ENCODE measurements at places on chromosomes 2 and 18.

DNA sequence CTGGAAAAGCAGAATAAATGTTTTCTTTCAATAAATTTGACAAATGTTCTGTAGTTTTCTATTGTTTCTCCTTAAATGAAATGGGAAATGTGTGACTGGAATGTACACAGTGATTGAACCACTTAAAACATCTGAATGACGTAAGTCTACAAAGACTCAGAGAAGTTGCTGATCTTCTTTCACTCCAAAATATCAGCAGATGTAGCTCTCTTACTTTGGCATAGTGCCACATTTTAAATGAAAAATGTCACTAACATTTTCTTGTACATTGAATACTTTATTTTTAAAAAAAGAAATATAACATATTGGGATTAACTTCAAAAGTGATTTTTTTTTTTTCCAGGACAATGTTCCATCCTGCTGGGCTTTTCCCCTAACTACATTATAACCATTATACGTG lies 565.6 kb downstream of the TMEM182 start:
- DNase-seq, result no peak
- no peak overlapping the region for H3K27ac ChIP-seq
- H3K36me3 ChIP-seq, result no peaks in the 10 kb centered on the region
- no peaks in the 10 kb centered on the region for H3K4me1 ChIP-seq

DNA sequence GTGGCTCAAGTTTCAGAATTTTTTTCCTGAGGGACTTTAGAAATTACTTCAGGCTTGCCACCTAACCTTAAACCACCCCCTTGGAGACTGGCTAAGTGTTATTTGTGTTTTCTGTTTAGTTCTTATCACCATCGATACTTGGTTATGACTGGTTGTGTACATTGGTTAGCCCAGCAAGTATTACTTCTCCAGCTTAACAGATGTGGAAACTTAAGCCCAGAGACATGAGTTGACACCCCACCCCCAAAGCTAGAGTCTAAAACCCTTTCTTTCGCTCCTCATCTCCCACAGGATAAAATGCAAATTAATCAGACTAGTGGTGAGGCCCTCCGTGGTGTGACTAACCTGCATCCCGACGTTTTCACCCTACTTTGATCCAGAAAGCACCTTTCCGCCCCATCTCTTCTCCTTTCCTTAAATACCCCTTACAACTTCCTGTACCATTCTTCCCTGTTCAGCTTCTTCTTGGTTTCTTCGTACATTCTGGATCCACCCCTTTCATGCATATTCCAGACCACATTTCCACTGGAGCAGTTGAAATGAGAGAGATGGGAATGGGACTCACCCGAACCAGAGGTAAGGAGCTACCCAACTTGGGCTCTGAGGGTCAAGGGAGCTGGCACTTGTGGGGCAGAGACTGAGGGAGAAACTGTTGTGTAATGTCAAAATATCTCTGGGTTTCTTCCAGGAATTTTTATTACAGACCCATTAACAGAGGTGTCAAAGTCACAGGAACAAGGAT lies 819 bp upstream of the MAP3K2 start:
- H3K36me3 ChIP-seq, result no peaks in the 10 kb centered on the region
- H3K27ac ChIP-seq, result no peak overlapping the region
- H3K27me3 ChIP-seq, result no peaks in the 10 kb centered on the region
- DNase-seq, result no peak

DNA sequence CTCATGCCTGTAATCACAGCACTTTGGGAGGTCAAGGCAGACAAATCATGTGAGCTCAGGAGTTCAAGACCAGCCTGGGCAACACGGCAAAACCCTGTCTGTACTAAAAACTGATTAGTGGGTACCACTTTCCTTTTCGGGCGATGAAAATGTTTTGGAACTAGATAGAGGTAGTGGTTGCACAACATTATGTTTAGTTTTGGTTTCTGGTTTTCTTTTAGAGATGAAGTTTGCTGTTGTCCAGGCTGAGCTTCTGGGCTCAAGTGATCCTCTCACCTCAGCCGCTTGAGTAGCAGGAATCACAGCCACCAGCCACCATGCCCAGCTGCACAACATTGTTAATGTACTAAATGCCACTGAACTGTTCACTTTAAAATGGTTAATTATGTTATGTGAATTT lies 27.6 kb downstream of the AAK1 start:
- 0 out of 2 replicates have a peak, but pooled peaks cover 3% of the 10 kb centered on the region for H3K4me1 ChIP-seq
- H3K4me3 ChIP-seq, result no peak overlapping the region
- H3K27me3 ChIP-seq, result no peaks in the 10 kb centered on the region
- no peaks in the 10 kb centered on the region for H3K36me3 ChIP-seq

- no peak overlapping the region for H3K4me3 ChIP-seq
- no peak overlapping the region for H3K27ac ChIP-seq
- H3K4me1 ChIP-seq, result no peaks in the 10 kb centered on the region
- DNase-seq, result no peak
- H3K36me3 ChIP-seq, result no peaks in the 10 kb centered on the region
- no peaks in the 10 kb centered on the region for H3K27me3 ChIP-seq
Measured at GRCh38 chr2:220198896-220199295, 571.5 kb downstream of the SLC4A3 start.

- H3K27me3 ChIP-seq, result no peaks in the 10 kb centered on the region
- H3K36me3 ChIP-seq, result peaks cover 2% of the 10 kb centered on the region
- DNase-seq, result no peak
- no peaks in the 10 kb centered on the region for H3K4me1 ChIP-seq
- no peak overlapping the region for H3K4me3 ChIP-seq
Measured at GRCh38 chr18:12699747-12700146, 2.8 kb downstream of the CEP76 start.

DNA sequence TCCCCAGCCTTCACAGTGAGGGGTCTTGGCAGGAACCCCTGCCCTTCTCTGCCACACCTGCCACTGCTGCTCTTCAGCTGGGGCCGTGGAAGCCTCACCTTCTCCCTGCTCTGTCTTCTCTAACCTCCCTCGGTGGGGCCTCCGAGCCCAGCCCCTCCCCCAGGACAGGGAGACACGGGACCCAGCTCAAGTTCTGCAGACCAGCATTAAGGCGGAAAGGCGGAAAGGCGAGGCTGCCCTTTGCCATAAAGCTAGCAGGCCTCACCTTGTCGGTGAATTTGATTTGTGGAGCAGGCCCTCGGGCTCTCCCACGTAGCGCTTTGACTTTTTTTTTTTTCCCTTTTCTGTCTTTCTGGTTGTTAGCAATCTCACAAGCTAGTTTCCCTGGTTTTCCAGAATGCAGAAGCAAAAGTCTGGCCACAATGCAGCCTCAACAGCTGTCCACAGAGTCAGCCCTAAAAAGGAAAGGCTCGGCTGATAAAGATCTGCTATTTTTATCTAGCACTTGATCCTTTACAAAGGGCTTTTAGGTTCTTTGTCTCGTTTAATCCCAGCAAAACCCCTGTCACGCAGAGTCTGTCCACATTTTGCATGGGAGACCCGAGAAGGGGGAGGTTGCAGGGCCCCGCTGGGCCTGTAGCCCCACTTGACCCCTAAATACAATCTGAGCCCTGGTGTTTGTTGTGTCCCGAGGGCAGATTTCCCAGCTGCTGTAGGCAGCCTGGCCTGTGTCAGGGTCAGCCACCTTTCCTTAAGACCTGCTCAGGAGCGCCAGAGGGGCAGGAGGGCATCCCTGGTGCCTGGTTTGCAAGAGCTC lies 6.0 kb downstream of the ITM2C start:
- peaks cover 21% of the 10 kb centered on the region for H3K36me3 ChIP-seq
- no peaks in the 10 kb centered on the region for H3K27me3 ChIP-seq
- no peak overlapping the region for H3K4me3 ChIP-seq
- no peak overlapping the region for H3K27ac ChIP-seq
- no peak for DNase-seq

DNA sequence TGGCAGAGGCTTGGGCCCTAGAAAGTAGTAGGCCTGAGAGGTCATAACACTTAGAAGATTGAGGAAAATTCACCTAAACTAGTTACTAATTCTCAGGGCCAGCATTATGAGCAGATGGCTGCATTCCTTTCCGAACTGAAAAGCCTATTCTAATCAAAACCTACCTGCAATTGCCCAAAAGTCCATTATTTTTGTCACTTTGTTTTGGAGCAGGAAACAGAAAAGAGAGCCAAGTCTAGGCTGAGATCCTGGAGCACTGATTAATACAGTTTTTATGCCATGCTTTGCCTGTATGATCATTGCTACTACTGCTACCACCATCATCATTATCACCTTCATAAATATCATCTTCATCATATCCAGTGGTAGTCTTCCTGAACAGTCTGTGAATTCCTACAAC lies 14.7 kb downstream of the VSNL1 start:
- H3K4me3 ChIP-seq, result no peak overlapping the region
- no peaks in the 10 kb centered on the region for H3K36me3 ChIP-seq
- H3K27me3 ChIP-seq, result no peaks in the 10 kb centered on the region
- H3K27ac ChIP-seq, result no peak overlapping the region

GRCh38 chr2:45680351-45680967 lies 29.0 kb downstream of the PRKCE start:
- no peak overlapping the region for H3K4me3 ChIP-seq
- H3K36me3 ChIP-seq, result no peaks in the 10 kb centered on the region
- no peak for DNase-seq
- H3K4me1 ChIP-seq, result peaks cover 1% of the 10 kb centered on the region
- H3K27ac ChIP-seq, result no peak overlapping the region
- no peaks in the 10 kb centered on the region for H3K27me3 ChIP-seq

GRCh38 chr2:232539298-232540231 lies at the start of gene CHRNG:
CHRNG (plus strand) TSS chr2:232539692; CDS start chr2:232539748, 56 bp downstream.
- no peak within 1 kb of the TSS for H3K4me3 ChIP-seq
- no peaks in the 10 kb centered on the region for H3K27me3 ChIP-seq
- DNase-seq, result no peak

DNA sequence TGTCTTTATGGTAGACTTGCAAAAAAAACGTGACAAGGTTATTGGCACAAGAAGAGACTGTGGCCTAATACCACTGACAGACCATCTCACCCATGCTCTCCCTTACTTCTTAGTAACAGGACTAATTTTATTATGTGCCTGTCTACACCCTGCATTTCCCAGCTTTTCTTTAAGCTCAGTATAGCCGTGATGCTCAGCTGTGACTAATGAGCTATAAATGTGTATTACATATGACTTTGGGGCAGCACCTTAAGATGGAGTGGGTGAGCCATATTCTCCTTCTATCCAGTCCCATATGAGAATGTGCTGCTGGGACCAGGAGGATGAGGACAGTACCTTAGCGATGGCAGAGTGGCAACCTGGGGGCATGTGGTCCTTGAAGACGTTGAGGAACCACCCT lies 293.5 kb downstream of the RNF144A start:
- DNase-seq, result no peak
- no peak overlapping the region for H3K4me3 ChIP-seq
- H3K4me1 ChIP-seq, result 0 out of 2 replicates have a peak, but pooled peaks cover 1% of the 10 kb centered on the region
- H3K27me3 ChIP-seq, result no peaks in the 10 kb centered on the region
- no peaks in the 10 kb centered on the region for H3K36me3 ChIP-seq
- no peak overlapping the region for H3K27ac ChIP-seq

- peaks cover 4% of the 10 kb centered on the region for H3K36me3 ChIP-seq
- no peak for DNase-seq
- H3K4me1 ChIP-seq, result 0 out of 2 replicates have a peak, but pooled peaks cover 1% of the 10 kb centered on the region
- H3K27ac ChIP-seq, result no peak overlapping the region
Measured at GRCh38 chr2:233469261-233470010, 97.1 kb downstream of the USP40 start.

DNA sequence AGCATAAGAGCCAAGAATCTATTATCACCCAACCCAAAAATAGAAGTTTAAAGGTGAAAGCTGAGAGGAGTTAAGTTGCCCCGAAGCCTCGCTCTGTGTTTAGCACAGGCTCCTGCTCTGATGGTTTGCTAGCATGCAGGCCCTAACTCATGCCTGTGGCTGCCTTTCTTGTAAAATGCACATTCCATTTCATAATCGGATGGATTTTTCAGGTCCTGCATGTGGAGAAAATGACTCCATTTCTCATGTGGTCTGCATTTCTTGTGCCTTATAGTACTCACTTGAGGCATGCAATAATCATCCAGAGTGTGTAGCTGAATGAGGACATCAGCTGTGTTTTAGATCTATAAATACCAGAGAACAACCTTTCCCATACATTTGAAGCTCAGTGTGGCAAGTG lies 381.8 kb downstream of the CPS1 start:
- H3K4me3 ChIP-seq, result no peak overlapping the region
- no peaks in the 10 kb centered on the region for H3K4me1 ChIP-seq
- H3K27me3 ChIP-seq, result no peaks in the 10 kb centered on the region
- no peak overlapping the region for H3K27ac ChIP-seq

- H3K27me3 ChIP-seq, result no peaks in the 10 kb centered on the region
- H3K36me3 ChIP-seq, result no peaks in the 10 kb centered on the region
- peaks cover 1% of the 10 kb centered on the region for H3K4me1 ChIP-seq
- H3K27ac ChIP-seq, result no peak overlapping the region
- H3K4me3 ChIP-seq, result no peak overlapping the region
Measured at GRCh38 chr2:190655113-190655512, 6.2 kb downstream of the NAB1 start.

DNA sequence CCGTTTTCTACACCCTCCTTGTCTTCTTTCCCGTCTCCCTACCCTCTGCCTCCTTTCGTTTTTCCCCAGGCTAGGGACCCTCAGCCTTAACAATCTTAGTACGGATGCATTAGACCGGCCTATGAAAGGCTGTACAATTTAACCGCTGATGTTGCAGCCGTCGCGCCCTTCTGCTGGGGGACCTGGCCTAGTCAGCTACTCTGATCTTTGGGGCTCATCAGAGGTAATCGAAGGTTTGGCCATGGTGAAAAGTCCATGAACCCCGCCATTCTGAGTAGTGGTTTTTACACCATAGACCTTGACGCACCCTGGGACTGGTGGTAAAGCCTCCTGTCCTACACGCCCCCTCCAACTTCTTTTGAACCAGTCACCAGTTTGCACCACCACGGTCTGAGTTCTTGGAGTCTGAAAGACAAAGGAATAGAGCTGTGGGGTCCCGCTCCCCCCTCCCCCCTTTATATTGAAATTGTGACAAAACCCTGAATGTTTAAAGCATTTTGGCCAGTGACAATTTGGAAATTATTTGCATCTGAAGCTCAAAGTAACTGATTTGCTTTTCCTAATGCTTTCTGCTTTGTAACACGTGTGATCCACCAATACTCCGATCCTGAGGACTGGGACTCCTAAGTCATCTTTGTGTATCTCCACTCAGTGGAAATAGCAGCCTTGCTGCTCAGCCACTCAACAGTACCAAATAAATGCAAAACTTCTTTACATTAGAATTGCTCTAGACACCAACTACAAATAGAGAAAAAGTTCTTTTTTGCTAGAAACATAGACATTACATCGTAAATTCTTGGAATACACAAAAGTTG lies 642 bp upstream of the SRSF7 start:
- no peak overlapping the region for H3K27ac ChIP-seq
- peak overlapping the region; percentile 44 for H3K4me3 ChIP-seq
- DNase-seq, result no peak
- no peaks in the 10 kb centered on the region for H3K27me3 ChIP-seq
- 0 out of 2 replicates have a peak, but pooled peaks cover 1% of the 10 kb centered on the region for H3K4me1 ChIP-seq

GRCh38 chr2:12856934-12857601 lies 140.3 kb downstream of the TRIB2 start:
- H3K27me3 ChIP-seq, result no peaks in the 10 kb centered on the region
- H3K36me3 ChIP-seq, result no peaks in the 10 kb centered on the region
- no peak overlapping the region for H3K27ac ChIP-seq
- no peak for DNase-seq
- no peak overlapping the region for H3K4me3 ChIP-seq

DNA sequence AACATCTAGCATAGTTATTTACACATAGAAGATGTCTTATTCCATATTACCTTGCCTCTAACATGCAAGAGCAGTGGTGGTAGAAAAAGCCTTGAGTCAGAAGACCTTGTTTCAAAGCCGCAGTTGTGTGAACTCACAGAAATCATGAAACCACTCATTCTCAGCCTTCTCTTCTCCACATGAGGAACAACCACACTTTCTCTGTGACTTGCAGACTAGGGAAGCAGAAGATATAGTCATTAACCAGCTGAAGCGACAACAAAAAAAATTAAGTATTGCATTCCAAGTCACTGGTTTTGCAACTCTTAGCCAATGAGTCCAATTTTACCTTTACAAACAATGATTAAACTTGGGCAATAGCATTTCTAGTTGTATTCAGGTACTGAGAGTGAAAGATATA lies 19.0 kb downstream of the TWSG1 start:
- H3K36me3 ChIP-seq, result no peaks in the 10 kb centered on the region
- no peak overlapping the region for H3K4me3 ChIP-seq
- H3K27me3 ChIP-seq, result no peaks in the 10 kb centered on the region
- no peak for DNase-seq
- no peaks in the 10 kb centered on the region for H3K4me1 ChIP-seq
- no peak overlapping the region for H3K27ac ChIP-seq

Measured in iPS DF 6.9 (cell line).